ENCODE measurements at places on chromosomes 1 and 21. TPM values are rescaled to one million over a fixed set of nuclear protein-coding genes. Genes with fewer than 3 reads are reported as not detected.

DNA sequence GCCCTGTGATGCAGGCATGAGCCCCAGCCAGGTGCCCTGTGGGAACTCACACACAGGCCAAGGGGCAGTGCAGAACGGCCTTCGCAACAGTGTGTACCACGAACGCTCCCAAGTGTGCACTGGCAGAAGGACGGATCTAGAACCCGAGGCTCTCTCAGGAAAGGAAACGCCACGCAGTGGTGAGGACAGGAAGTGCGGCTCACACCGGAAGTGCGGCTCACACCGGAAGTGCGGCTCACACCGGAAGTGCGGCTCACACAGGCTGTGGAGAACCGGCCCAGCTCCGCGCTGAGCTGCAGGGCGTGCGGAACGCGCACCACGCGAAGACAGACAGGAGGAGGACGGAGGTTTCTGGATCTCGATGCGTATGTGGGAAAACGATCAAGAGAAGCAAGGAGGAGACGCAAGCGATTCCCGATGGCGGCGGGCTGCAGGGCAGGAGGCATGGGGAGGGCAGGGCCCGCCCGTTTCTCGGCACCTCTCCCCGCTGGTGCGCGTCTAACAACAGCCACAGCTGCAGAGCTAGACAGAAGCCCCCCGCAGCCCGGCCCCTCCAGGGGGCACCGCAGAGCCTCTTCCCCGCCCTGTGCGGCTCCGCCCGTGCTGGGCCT, 35.9 kb upstream of the TMEM52 start:
- no peak for DNase-seq

GRCh38 chr1:69707103-69707502, 139.4 kb downstream of the LRRC7 start:
- DNase-seq, result no peak

- no peak for DNase-seq
Measured at GRCh38 chr21:41511858-41512257, 3.9 kb upstream of the TMPRSS2 start.

GRCh38 chr1:56196839-56197238, 382.5 kb downstream of the PLPP3 start:
- DNase-seq, result no peak

The CD244 gene
- 0.12 TPM for total RNA-seq

The PGLYRP3 gene
- total RNA-seq, result not detected

The KAZN gene
- 0.76 TPM for total RNA-seq

GRCh38 chr1:6794164-6794563, 8.9 kb downstream of the CAMTA1 start:
- no peak for DNase-seq

The LIN28A gene
- not detected for total RNA-seq

The LCE1D gene
- not detected for total RNA-seq

DNA sequence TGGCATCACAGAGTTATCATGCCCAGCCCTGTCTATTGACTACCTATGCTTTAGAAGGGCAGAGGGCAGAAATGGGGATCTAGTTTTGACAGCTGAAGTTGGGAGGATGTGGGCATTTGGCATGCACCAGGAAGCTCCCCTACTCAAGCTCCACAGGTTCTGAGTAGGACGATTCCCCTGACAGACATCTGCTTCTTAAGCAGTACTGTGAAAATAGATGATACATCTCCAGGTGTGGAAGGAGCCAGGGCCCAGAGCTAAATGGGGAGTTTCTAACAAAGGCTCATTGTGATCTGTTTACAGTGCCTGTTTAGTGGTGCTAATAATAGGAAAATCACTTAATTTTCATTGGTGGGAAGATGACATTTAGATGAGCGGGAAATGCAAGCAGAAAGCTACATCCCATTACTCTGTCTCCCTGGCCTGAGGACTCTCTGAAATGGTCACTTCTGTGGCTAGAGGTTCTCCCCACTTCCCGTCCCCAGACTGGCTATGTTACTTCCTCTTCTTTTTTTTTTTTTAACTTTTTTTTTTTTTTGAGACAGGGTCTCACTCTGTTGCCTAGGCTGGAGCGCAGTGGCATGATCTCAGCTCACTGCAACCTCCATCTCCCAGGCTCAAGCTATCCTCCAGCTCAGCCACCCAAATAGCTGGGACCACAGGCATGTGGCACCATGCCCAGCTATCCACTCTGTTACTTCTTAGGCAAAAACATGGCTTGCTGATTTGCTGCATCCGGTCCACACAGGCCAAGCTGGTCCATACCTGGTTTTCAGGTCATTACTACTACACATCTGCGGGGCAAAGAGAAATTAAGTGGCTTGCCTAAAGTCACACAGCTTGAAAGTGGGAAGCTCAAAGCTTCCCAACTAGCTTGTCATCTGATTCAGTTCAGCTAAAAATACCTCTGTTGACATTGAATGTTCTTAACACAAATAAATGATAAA, 23.2 kb upstream of the CNIH3 start:
- no peak for DNase-seq

- DNase-seq, result no peak
Measured at GRCh38 chr1:160800142-160800541, 4.2 kb downstream of the LY9 start.

GRCh38 chr1:164183854-164184635, 374.9 kb upstream of the PBX1 start:
- no peak for DNase-seq

GRCh38 chr1:221937155-221937953, 195.5 kb upstream of the DUSP10 start:
- DNase-seq, result no peak

DNA sequence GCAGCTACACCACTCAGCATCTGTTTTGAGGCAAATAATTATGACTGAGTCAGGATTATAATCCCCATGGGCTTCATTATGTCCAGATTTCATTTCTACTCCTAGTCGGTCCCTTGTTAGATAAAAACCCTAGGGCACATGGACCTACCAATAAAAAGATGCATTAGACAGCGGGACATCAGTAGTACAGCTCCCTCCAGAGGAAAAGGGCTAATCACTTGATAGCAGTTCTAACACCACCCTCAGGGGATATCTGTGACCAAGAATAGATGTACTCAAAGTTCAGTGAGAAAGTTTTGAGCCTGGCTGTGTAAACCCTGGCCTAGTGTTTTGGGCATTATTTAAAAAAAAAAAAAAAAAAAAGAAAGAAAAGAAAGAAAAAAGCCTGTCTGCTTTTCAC, 10.0 kb downstream of the GJA8 start:
- DNase-seq, result no peak

DNA sequence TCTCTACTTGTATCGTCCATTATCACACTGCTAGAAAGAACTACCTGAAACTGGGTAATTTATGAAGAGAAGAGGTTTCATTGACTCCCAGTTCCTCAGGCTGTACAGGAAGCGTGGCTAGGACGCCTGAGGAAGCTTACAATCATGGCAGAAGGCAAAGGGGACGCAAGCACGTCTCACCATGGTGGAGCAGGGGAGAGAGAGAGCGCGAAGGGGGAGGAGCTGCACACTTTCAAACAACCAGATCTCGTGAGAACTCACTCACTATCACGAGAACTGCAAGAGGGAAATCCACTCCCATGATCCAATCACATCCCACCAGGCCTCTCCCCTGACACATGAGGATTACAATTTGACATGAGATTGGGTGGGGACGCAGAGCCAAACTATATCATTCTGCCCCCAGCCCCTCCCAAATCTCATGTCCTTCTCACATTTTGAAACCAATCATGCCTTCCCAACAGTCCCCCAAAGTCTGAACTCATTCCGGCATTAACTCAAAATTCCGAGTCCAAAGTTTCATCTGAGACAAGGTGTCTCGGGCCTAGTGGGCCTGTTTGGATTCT, 8.0 kb downstream of the MMEL1 start:
- no peak for DNase-seq

GRCh38 chr1:41282679-41283317, 40.7 kb upstream of the SCMH1 start:
- DNase-seq, result peak; percentile 65

The CCT8 gene
- 128 TPM for total RNA-seq

DNA sequence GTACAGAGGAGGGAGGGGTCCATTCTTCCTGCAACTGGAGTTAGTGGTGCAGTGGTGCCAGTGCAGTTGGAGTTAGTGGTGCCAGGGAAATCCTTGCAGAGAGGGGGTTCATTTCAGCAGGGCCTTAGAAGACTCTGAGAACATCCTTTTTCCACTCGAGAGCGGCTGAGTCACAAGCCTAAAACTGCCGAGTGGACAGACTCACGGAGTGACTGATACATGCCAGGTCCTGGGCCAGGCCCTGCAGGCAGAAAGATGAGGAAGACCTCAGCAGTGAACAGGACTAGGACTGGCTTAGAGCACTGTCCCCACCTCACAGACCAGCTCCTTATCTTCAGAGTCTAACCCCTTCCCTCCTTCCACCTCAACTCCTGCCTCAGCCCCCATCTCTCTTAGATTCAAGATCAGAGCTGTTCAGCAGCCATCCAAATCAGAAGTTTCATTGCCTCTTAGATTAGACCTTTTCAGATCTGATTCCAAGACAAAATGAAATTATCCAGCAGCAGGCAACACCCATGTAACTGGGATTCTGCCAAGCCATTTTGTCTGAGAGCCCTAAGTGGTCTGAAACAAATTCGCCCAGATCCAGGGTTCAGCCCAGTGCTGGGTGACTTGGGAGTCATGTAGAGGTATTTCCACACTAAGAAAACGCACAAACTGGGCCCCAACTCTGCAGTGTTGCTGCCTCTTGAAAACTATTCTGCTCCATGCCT, 12.7 kb upstream of the IKBKE start:
- no peak for DNase-seq

- DNase-seq, result peak; percentile 56
Measured at GRCh38 chr1:11501491-11501897, 22.5 kb downstream of the DISP3 start.

DNA sequence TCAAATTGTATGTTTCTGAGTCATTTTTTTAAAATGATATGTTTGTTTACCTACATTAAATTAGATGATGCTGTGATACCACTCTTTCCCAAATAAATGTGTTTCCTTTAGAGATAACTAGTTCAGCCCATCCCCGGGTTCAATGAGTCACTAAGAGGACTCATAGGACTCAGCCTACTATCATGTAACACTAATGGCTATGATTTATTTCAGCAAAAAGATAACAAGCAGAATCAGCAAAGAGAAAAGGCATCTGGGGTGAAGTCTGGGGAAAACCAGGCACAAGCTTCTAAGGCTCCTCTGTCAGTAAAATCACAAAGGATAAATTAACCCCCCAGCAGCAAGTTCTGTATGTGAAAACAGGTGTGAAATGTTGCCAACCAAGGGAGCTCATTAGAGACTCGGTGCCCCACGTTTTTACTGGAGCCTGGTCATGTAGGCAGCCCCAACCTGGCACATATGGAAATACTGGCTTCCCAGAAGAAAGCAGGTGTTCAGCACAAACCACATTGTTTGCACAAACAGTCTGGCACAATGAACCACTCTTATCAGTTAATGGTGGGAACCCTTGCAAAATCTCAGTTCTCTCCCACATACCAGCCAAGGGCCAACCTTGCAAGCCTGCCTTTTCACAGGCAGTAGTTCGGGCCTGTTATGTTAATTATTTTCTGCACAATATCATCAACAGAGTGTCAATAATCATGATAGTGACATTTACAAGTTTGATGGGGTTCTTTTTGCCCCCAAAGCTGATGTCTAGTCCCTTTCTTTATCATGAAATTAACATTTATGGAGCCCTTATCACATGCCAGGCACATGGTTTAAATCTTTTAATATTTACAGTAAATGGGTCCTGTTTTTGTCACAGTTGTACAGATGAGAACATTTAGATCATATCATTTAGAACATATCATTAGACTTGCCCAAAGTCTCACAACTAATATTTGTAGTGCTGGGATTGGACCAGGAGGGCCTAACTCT, 23.1 kb upstream of the CNN3 start:
- no peak for DNase-seq

GRCh38 chr1:221030990-221031389, 151.7 kb downstream of the HLX start:
- no peak for DNase-seq

DNA sequence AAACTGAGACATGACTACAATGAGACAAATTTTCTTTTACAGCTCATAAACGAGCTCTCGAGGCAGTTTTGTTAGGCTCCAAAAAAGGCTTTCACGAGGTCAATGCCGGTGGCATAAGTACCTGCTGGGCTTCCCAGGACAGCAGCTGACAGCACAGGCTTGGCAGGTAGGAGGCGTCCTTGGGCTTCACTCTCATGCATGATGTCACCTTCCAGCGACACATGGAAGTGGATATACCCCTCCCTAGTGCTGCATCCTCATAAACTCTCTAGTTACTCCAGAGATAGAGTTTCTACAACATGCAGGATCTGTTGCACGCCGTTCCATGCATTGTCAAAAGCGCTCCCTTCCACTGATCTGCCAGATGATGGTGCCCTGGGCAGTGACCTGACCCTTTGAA, 112.5 kb upstream of the PAXBP1 start:
- no peak for DNase-seq

DNA sequence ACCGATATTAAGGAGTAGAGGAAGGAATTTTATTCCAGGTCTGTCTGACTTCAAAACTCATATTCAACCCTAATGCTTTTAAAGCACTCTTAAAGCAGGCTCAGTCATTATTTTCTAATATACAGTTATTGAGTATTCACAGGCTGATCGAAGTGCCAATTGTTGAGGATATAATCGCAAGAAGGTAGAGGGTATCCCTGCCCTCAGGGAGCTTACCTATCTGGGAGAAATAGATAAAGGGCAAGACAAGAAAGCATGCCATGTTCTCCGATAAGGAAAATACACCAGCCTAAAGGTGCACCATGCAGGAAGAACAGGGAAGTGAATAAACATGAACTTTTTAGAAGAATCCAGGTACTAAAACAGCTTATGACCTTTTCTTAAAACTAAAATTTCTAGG, 361.2 kb downstream of the SMYD3 start:
- no peak for DNase-seq

The NRAS gene
- total RNA-seq, result 6.6 TPM

Measured in psoas muscle (tissue), 8 donors.